ENCODE measurements at places on chromosomes 4 and X. TPM values are rescaled to one million over a fixed set of nuclear protein-coding genes. Genes with fewer than 3 reads are reported as not detected.

Gene CSAG3
- not detected for total RNA-seq

Gene PHEX
- total RNA-seq, result 0.95 TPM

DNA sequence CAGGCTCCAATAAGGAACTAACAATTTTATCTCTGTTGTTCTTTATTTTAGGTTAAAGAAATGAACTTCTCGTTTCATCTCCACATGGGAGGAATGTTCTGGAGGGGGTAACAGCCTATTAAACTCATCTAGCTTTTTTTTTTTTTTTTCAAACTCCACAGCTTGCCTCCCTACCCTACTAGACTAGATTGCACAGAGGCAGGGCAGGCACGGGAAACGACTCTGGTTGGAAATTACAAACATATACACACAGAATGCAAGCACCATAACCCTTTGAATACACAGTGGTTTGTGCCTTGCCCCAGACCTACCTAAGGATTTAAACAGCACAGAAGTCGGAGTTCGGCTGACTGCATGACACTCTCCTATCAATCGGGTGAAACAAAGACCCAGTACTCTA, 2.7 kb downstream of the MECP2 start:
- DNase-seq, result no peak

DNA sequence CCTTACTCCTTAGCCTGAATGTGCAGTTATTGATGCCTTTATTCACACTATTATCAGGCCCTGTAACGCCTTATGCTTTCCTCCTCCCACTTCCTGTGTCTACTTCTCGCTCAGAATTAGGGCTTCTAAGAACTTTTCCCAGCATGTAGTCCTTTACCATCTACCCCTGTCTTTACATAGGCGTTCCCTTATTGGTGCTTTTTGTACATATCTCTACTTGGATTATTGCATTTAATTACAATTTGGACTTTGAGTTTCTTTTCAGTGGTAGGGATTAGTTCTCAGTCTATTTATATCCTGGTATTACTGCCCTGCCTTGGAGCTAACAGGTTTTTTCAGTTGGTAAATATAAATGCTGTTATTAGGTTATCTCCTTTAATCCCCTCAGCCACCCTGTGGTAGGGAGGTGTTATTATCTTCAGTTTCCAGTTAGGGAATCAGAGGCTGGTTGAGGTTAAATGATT, 84.0 kb downstream of the RBPJ start:
- no peak for DNase-seq

Gene PF4V1
- not detected for total RNA-seq

Gene CYLC1
- total RNA-seq, result not detected

- no peak for DNase-seq
Measured at GRCh38 chrX:78327370-78328086, at the start of gene CYSLTR1. TSS of gene CYSLTR1 (minus strand) at chrX:78327611. CDS start at chrX:78273746, 53,865 bp downstream.

- no peak for DNase-seq
Measured at GRCh38 chr4:83231620-83232076, 53.0 kb downstream of the COQ2 start.

DNA sequence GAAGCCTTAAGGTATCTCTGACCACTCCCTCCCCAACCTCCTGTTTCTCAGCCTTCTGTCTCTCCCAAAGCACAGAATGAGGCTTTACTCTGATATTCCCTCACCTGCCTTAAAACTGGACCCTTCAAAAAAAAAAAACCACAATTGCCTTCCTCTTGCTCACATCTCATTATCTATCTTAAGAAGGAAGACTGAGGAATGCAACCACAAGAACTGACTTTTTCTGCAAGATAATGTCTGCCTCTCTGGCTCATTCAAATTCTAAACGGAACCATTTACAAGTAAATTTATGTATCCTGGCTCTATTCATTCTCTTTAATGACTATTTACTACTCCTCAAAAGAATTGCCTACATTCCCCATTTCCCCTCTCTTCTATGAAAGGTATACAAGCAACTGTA, 545.5 kb upstream of the HTR2C start:
- DNase-seq, result no peak

Measured in left colon (tissue), 2 donors.